SK-N-DZ (cell line): ENCODE measurements at places on chromosomes 2 and 18.

GRCh38 chr2:187774551-187775071 is 220.4 kb upstream of the TFPI start:
- no peak for DNase-seq

DNA sequence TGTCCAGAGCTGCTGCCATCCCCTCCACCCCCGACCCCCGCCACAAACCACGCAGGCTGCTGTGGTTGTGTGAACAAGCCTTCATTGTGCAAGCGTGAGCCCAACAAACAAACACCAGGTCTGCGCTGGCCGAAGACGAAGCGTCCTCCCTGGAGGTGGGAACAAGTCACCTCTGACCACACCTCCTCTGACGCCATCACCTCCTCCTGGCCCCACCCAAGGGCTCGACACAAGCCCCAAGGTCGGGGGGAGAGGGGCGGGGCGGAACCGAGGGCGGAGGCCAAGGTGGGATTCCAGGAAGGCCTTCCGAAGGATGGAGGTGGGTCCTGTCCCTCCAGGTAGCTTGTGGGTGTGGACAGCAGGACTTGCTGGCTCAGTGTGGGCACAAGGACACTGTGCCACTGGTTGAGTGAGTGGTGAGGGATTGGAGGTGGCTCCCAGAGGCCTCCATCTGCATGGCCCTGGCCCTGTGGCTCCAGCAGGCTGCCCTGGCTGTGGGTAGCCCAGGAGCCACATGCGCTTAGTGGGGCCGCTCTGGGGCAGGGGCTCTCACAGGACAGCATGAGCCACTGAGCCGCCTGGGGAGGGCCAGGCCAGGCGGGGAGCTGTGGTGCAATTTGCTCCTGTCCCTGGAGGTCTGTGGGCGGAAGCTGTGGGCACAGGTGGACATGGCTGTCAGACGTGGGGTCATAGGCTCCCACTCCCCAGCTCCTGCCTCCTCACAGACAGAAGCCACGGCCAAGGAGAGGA is 7.4 kb upstream of the GPR17 start:
- no peak for DNase-seq

GRCh38 chr2:178114462-178114861 is 2.2 kb downstream of the RBM45 start:
- no peak for DNase-seq

DNA sequence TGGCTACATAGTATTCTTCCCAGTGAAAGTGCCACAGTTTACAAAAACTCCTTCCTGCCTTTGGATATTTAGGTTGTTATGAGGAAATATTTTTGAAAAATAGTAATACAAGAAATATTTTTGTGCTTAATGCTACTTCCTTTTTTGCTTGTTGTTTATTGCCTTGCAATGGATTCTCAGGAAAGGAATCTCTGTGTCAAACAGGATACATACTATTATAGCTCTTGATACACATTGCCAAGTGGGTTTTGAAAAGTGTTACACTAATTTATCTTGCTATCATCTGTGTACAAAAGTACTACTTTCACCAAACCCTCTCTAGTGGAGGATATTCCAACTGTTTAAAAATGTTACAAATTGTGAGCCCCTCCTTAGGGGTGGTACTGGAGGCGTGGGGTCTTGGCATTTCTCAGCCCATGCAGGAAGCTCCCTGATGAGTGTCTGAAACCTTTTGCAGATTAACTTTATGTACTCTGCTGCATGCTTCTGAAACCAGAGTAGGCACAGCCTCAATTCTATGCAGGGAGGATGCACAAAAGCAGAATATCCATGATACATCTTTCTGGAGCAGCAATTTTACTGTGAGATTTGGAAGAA is 54.5 kb downstream of the EVA1A start:
- no peak for DNase-seq

DNA sequence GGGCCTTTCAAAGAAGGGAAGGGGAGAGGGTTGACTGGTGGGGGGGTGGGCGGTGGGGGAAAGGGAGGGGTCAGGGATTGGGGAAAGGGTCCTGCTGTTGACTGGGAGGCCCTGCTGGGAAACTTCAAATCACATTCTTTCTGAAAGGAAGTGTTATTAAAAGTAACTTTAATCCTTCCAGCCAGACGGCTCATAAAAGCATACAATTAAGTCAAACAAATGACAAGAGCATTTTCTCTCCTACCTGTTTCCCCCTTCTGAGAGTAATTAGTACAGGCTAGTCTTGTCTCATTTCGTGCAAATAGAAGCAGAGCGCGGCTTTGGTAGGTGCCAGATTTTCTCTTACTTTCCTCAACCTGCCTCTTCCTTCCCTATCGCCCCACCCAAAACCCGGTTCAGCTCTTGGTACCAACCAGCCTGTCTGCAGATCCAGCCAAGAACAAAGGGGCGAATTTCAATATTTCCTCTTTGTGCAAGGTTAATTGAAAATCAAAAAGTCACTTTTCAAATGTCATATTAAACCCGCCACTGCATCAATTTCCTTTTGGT is 2112.6 kb upstream of the PIK3C3 start:
- DNase-seq, result no peak

DNA sequence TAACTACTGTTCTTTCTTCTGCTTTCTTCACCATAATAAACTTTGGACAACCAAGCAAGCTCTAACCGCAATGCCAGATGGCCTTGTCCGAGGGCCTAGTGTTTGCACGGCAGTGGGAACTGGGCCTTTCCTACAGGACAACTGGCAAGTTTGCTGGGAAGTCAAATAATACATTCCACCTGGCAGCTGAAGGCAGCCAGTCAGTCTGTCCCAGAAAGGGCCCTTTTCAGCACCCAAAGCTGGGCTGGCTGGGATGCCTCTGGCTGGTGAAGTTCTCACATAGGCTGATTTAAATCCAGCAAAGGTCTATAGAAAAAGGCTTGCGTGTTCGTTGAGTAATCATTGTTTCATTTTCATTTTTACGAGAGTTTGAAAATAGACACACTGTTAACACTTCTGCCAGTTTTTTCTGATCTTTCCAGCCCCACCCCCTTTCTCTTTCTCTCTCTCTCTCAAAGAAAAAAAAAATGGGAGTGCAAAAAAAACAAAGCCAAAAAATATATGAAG is 110.0 kb upstream of the EPAS1 start:
- no peak for DNase-seq

GRCh38 chr2:102487761-102488462 is 14.9 kb downstream of the SLC9A4 start:
- no peak for DNase-seq
